ENCODE measurements at places on chromosomes 12 and 14.

- no peak for DNase-seq
These were observed 9.6 kb upstream of the HSPB8 start for GRCh38 chr12:119169150-119169549.

DNA sequence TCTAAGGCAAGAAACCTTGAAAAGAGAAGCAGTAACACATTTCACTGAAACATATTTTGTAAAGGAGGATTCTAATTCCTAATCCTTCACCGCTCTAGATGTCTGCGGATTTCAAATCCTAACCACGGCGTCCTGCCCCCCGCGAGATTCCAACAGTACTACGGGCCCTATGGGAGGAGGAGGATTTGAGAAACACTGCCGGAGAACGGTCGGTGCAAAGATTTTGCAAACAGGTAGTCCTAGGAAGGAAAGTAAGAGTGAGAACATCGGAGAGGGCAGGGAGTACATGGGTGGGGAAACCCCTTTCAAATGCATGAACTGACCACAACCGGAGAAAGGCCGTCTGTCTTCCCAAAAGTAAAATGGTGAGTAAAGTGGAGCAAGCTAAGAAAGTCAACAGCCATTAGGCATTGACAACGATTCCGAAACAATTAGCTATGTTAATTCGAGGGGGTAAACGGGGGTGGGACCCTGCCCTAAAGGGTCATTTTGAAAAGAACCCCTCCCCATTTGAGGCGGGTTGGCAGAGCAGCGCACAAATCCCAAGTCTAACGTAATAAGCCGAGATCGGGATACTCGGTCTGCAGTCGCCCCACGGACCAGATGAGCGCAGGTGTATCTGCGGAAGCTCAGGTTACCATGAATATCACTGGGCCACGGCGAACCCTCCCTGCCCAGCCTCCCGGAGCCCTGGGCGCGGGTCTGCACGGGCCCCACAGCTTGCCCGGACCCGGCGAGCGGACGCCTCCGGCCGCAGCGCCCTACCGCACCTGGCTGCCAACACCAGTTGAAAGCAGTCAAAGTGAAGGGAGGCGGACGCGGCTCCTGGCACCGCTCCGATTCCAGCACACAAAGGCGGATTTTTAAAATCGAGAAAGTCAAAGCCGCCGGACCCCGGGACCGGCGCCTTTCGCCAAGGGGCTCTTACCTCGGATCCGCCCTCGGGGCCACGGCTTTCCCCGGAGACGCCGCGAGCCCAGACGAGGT, 662 bp downstream of the EPS8 start:
- peak; percentile 69 for DNase-seq

DNA sequence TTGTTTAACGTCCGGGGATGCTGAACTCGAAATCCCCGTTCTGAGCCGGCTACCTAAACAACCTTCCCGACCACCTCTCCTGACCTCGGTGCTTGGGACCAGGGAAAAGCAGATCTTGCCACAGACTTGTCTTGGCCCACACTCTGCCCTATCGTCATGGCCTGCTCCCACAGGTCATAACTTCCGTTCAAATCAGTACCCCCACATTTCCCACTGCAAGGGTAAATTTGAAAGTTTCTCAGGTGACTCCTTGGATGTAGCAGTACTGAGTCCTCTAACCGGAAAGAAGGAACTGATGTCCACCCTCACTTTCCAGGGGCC, 612 bp upstream of the RBM23 start:
- no peak for DNase-seq

- DNase-seq = no peak
These were observed at the start of gene SMIM41 for GRCh38 chr12:52079576-52080402. TSS of gene SMIM41 (plus strand) at chr12:52079704. CDS start at chr12:52079780, 76 bp downstream.

DNA sequence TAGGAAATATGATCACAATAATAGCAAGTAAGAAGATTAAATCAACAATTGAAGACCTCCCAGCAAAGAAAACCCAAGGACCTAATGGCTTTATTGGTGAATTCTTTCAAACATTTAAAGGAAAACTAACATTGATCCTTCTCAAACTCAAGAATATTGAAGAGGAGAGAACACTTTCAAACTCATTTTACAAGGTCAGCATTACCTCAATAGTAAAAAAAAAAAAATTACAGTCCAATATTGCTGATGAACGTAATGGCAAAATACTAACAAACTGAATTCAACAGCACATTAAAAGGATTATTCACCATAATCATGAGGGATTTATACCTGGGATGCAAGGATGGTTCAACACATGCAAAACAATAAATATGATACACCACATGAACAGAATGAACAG, 33.7 kb upstream of the LGR5 start:
- DNase-seq = no peak

DNA sequence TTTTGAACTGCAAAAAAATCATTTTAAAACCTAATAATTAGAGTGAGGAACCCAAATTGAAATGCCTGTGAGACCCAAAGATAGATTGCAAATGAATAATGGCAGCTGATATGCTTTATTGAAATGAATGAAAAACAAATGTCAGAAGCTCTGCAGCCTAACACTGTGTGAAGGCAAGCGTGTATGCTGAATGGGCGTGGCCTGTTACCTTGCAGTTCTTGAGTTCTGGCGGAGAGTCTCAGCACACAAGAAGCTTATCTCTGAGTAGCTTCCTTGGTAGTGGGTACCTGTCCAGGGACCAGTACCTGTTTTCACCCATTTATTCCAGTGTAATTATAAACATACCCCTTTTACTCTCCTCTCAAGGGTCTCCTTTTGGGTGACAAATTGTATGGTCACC, 341.2 kb downstream of the NPAS3 start:
- DNase-seq = no peak

- no peak for DNase-seq
These were observed 14.6 kb upstream of the DENND5B start for GRCh38 chr12:31605531-31605930.

DNA sequence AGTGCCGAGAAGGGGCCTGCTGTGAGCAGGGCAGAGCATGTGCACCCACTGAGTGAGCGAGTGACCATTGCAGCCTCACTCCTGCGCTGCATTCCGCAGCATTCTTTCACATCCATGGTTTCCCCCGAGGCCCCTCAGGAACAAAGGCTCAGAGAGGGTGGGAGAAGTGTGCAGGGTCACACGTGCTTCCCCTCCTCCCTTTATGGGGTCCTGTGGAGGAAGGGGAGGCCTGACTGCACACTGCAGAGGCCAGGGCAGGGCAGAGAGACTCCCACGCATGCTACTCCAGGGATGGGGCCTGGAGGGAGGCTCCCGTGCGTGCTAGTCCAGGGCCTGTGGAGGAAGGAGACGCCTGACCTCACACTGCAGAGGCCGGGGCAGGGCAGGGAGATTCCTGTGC, 63.2 kb downstream of the DIO3 start:
- DNase-seq = no peak

GRCh38 chr14:104436741-104437701, 142.5 kb upstream of the C14orf180 start:
- peak; percentile 58 for DNase-seq

- no peak for DNase-seq
These were observed 35.2 kb upstream of the FOXG1 start for GRCh38 chr14:28731358-28731757.

- DNase-seq = no peak
These were observed 46.2 kb downstream of the BCAT1 start for GRCh38 chr12:24902511-24903328.

GRCh38 chr14:96206461-96206860, 1.8 kb downstream of the BDKRB2 start:
- no peak for DNase-seq

DNA sequence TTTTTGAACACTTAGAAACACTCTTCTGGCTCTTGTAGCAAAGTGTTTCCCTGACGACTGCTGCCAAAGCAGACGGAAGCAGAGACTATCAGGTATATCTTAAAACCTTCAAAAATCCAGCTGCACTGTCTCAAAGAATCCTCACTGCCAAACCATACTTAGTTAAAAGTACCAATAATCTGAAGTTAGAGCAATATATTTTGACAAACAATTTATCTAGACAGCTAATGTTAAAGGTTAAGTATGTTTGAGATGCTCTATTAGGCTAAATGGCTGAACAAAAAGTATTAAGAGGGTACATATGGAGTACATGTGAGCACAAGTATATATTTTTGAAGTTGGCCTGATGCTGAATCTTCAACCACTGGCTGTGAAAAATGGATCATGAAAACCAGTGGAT, 331.9 kb upstream of the DIO2 start:
- no peak for DNase-seq

DNA sequence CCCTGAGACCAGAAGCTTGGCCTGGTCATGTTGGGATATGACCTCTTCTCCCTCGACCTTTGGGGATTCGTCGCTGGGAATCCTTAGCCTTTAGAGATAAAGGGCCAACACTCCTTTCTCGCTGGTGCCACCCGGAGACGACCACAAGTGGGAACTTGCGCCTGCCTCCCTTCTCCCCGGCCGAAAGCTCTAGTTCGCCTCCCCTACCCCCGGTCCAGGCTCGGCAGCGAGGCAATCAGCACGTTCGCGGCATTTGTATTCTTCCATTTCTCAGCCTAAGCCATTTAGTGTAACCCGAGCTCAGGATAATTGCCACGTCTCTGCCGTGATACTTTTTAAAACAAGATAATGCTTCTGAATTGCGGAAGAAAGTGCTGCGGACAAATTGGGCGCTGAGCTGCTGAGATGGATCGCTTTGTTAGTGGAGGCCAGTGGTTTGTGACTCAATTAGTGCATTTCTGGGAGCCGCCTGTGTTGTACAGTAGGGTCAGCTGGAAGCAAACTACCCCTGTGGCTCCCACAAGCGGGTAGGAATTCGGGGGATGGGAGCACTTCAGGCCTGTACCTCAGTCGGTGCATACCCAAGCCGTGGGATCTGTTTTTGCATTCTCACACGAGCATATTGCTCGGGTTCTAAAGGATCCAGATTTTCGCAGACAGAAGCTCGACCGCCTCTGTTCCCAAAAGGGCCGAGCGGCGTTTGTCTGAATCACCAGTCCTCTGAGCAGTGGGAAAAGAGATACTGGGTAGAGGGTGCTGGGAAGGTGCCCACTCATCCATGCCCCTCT, 6.8 kb upstream of the SIX1 start:
- no peak for DNase-seq

GRCh38 chr14:89015016-89015415, 190.6 kb downstream of the TTC8 start:
- peak; percentile 31 for DNase-seq

DNA sequence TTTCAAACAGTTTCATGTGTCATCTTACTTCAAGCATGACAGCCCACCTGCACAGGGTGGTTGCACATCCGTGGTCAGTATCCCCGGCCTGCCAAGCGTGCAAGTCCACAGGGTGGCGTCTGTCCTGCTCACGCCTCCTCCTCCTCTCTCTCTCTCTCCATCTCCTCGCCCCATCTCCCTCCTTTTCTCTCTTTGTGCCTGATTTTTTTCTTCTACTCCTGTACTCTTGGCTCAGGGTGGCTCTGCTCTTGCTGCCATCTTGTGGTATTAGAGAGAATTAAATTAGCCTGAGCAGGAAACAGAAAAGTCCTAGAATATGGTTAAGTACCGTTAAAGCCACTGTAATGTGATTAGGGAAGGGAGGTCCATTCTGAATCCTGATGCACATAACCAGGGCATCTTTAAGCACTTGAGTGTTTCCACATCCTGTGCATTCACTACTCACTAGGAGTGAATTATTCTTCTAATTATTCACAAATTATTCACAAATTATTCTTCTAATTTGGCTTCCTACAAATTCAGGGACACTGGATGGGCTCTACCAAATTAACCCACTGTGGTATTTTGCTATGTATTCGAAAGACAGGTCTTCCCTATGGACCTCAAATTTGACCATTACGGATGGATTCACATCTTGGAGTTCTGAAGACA, 25.5 kb upstream of the DTX1 start:
- DNase-seq = peak; percentile 80

GRCh38 chr12:57604992-57605810, 577 bp downstream of the DTX3 start:
- DNase-seq = no peak

- no peak for DNase-seq
These were observed 339.0 kb downstream of the KCNH5 start for GRCh38 chr14:62706217-62706616.

DNA sequence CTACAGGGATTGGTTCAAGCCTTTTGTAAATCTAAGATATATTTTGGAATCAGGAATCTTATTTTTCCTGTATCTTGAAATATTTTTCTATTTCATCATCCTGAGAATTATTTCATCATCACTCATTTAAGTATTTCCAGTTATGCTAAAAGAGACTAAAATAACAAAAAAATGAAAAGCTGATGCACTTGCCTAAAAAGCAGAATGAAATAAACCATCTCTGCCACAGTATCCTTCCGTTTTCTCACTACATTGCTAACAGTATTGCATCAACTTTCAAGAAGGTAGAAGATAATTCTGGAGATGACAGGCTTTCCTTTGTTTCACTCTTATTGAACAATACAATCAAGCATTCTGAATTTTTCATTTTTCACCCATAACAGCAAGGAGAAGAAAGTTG, 31.1 kb upstream of the EIF5 start:
- no peak for DNase-seq

GRCh38 chr12:4213471-4213870, 60.1 kb upstream of the CCND2 start:
- DNase-seq = no peak

DNA sequence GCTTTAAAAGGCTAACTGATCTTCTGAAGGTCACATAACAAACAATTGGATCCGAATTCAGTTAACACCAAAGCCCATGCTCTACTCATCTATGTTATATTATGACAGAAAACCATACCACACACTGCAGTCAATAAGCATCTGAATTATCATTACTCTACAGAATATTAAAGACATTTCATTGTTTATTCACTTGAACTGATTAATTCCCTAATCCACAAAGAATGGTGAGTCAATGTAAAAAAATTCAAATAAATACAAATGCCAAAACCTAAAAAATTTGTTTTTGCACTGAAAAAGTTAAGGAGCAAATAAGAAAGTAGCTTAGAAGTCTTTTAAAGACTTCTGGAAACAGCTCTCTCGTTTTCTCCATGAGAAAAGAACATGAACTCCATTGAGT, 13.7 kb downstream of the NID2 start:
- no peak for DNase-seq
